ENCODE measurements at places on chromosomes 5 and 9. TPM values are rescaled to one million over a fixed set of nuclear protein-coding genes. Genes with fewer than 3 reads are reported as not detected.

GRCh38 chr5:172455087-172455381 is 709 bp upstream of the SH3PXD2B start:
- peaks cover 8% of the 10 kb centered on the region for H3K4me1 ChIP-seq
- peak overlapping the region; percentile 71 for H3K4me3 ChIP-seq
- no peak for DNase-seq
- H3K36me3 ChIP-seq, result no peaks in the 10 kb centered on the region
- peaks cover 44% of the 10 kb centered on the region for H3K27me3 ChIP-seq
- H3K27ac ChIP-seq, result no peak overlapping the region

ARID3C gene
- total RNA-seq, result 0.21 TPM

DNA sequence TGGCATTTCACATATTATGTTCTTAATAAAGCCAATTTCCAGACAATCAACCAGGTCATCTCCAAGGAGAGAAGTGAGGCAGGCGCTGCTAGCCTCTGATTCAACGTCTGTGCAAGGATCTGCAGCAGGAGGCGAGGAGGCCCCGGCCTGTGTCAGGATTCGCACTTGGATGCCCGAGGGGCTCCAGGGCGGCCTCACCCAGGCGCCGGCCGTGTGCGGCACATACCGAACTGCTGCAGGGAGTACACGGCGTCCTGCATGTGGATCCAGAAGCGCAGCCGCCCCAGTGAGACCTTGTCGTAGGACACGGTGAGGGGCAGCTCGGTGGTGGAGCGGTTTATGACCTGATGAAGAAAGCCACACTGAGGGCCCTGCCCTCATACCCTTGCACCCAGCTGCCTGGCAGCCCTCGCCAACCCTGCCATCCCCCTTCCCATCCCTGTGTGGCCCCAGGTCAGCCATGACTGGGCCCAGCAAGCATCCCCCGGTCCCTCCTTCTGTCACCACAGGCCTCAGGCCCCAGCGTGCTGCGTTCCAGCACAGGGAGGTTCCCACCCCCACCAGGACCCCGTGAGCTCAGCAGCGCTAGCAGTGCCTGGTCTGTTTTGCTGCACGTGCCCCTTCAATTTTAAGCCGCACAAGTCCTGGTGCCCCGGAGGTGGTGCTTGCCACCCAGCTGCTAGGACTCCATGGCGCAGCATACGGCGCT is 9.9 kb downstream of the CLPTM1L start:
- peaks cover 66% of the 10 kb centered on the region for H3K36me3 ChIP-seq
- H3K27ac ChIP-seq, result no peak overlapping the region

- peaks cover 4% of the 10 kb centered on the region for H3K27me3 ChIP-seq
- no peaks in the 10 kb centered on the region for H3K4me1 ChIP-seq
- H3K4me3 ChIP-seq, result no peak overlapping the region
- no peak for DNase-seq
- H3K36me3 ChIP-seq, result no peaks in the 10 kb centered on the region
Measured at GRCh38 chr9:136628268-136628667, 34.4 kb upstream of the EGFL7 start.

- no peak for DNase-seq
- H3K4me1 ChIP-seq, result peaks cover 12% of the 10 kb centered on the region
- no peak overlapping the region for H3K27ac ChIP-seq
- no peaks in the 10 kb centered on the region for H3K36me3 ChIP-seq
- H3K27me3 ChIP-seq, result no peaks in the 10 kb centered on the region
Measured at GRCh38 chr5:6849316-6850105, 136.3 kb downstream of the TENT4A start.

TAL2 gene
- not detected for total RNA-seq

EIF4E1B gene
- total RNA-seq, result not detected

PCSK1 gene
- not detected for total RNA-seq

CCDC171 gene
- total RNA-seq, result 1.8 TPM

DNA sequence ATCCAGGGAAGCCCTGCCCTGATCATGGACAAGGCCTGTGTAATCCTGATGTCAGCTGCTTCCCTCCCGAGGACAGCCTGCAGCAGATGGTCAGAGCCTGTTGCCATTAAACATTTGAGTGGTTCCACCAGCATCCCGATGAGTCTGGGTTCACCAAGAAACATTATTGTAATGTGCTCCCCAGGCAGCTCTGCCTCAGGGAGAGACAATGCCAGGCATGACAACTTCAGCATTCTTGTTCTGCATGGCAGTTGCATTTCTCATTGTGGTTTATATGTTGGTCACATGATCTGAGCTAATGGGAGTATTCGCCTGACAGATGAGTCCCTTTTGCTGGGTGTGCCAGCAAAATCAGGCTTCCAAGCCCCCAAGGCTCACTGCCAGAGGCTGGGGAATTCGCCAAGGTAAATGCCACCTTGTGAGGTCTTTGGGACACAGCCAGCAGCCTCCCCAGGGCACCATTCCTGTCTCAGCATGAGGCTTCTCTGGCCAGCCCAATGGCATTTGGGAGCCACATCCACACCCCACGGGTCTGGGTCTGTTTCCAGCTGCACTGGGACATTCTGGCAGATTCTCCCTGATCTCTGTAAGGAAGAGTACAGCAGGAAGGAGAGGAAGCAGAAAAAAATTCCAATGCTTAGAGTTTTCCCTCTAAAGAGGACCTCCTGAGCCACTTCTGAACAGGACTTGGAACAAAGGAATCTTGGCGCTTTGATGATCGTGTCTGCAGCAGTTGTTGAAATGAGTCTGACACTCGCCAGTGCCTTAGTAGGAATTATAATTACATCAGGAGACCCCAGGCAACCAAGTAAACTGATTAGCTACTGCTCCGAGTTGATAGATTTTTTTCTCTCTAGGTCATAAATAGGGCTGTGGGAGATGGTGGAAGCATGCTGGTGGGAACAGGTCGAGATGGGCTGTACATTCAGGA is 18.7 kb downstream of the KCNIP1 start:
- no peak for DNase-seq
- H3K27ac ChIP-seq, result no peak overlapping the region
- H3K4me3 ChIP-seq, result no peak overlapping the region
- no peaks in the 10 kb centered on the region for H3K4me1 ChIP-seq
- H3K27me3 ChIP-seq, result no peaks in the 10 kb centered on the region

PRLR gene
- not detected for total RNA-seq

DNA sequence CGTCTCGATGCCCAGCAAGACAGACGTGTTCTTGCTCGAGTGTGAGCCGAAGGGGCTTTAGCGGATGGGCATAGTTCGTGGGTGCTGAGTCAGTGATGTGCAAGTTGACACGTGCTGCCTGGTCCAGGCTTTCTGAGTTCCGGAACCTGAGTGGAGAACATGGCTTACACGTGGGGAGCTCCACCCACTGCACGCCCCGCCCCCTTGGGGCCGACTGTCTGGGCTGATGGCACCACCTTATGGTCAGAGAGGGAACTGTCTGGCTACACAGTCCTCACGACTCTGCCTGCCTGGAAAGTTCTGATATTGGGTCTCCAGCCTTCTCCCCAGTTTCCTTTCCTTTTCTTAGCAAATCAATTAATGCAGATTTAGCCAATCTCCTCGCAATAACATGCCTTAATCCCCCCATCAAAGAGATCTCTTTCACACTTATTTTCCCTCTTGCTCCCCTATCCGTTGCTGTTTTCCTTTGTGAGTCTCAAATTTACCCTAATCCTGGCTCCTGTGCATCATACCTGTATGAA is 3.8 kb upstream of the STC2 start:
- H3K27me3 ChIP-seq, result peaks cover 7% of the 10 kb centered on the region
- H3K36me3 ChIP-seq, result peaks cover 11% of the 10 kb centered on the region

PRDM9 gene
- not detected for total RNA-seq
